C1 segment of cervical spinal cord (tissue), 14 donors: ENCODE measurements at places on chromosomes 4 and X.

- no peak for DNase-seq
Observed at GRCh38 chr4:140185412-140186081, 31.6 kb upstream of the MAML3 start.

- DNase-seq: no peak
Observed at GRCh38 chr4:11566444-11567022, 137.8 kb upstream of the HS3ST1 start.

DNA sequence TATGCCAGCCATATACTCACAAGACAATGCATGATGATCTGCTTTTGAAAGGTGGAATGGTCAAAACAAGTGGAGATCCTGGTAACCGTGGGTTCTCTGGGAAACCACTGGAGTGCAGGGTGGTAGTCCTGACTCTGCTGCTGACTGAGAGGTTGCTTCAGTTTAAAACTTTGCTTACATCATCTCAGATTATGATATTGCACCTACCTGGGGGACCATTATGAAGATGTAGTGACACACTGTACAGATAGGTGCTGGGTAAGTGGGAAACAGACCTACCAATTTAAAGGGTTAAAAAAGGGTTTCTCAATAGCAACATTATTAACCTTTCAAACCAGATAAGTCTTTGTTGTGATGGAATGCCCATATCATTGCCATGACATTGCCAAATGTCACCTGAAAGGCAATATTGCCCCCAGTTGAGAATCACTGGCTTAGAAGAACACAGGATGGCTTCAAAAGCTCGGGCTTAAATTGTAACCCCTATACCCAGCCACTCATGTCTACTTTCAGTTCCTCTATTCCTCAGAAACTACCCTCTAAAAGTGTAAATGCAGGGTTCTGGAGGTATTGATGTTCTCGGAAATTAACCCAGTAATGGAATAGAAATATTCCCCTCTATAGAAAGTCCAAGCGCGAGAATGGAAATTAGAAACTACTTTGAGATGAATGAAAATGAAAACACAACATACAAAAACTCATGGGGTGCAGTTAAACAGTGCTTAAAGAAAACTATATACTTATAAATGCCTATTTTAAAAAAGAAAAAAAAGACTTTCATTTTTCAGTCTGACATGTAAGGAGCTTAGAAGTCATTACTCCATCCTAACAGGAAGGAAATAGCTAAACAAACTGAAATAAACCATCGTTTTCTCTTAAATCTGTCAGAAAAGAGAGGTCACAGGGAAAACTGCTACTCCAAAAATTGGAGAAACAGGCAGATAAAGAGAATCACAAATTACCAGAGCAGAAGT, 65.8 kb downstream of the ARHGEF6 start:
- DNase-seq: no peak

DNA sequence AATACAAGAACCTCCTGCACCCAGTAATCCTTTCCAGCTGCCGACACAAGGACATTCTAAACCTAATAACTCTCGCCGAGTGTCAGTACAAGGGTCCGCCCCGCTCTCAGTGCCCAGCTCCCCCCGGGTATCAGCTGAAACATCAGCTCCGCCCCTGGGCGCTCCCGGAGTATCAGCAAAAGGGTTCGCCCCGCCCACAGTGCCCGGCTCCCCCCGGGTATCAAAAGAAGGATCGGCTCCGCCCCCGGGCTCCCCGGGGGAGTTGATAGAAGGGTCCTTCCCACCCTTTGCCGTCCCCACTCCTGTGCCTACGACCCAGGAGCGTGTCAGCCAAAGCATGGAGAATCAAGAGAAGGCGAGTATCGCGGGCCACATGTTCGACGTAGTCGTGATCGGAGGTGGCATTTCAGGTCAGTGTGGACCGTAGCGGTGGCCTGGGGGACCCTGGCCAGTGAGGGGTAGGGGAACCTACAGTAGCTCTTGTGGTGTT, at the start of gene MAOA:
Gene MAOA, plus strand, starts transcription at position 295 of the 490 bp plus-strand sequence. Its CDS starts 43 bp downstream, at position 338.
- no peak for DNase-seq
